ENCODE measurements at places on chromosomes 4 and X. TPM values are rescaled to one million over a fixed set of nuclear protein-coding genes. Genes with fewer than 3 reads are reported as not detected.

INTU gene
- not detected for polyA plus RNA-seq

GRCh38 chr4:7472442-7473013, 37.8 kb upstream of the PSAPL1 start:
- no peaks in the 10 kb centered on the region for H3K36me3 ChIP-seq
- no peak overlapping the region for H3K4me3 ChIP-seq
- H3K27me3 ChIP-seq = no peaks in the 10 kb centered on the region
- H3K27ac ChIP-seq = no peak overlapping the region
- no peaks in the 10 kb centered on the region for H3K4me1 ChIP-seq
- no peak for DNase-seq

DNA sequence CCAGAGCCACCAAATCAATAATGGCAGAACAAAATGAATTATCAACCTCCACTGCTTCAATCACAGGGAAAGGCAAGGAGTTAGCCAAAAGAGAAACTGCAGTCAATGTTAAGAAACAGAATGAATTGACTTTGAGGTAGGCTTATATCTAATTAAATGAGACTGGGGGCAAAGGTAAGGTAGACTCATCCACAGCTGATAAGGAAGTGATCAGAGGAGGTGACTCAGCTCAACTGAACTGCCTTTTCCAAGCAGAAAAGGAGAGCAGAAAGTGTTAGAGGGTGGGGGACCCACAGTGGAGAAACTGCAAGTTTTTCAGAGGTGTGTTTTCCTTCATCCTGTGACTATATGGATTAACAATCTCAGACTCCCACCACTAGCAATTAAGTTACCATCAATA, 345.8 kb upstream of the PPARGC1A start:
- no peaks in the 10 kb centered on the region for H3K36me3 ChIP-seq
- no peak overlapping the region for H3K27ac ChIP-seq
- no peak for DNase-seq
- H3K27me3 ChIP-seq = no peaks in the 10 kb centered on the region
- no peaks in the 10 kb centered on the region for H3K4me1 ChIP-seq

GRCh38 chrX:107576841-107577240, 51.5 kb upstream of the PRPS1 start:
- H3K36me3 ChIP-seq = no peaks in the 10 kb centered on the region
- no peak overlapping the region for H3K27ac ChIP-seq
- no peak for DNase-seq
- no peaks in the 10 kb centered on the region for H3K4me1 ChIP-seq

DNA sequence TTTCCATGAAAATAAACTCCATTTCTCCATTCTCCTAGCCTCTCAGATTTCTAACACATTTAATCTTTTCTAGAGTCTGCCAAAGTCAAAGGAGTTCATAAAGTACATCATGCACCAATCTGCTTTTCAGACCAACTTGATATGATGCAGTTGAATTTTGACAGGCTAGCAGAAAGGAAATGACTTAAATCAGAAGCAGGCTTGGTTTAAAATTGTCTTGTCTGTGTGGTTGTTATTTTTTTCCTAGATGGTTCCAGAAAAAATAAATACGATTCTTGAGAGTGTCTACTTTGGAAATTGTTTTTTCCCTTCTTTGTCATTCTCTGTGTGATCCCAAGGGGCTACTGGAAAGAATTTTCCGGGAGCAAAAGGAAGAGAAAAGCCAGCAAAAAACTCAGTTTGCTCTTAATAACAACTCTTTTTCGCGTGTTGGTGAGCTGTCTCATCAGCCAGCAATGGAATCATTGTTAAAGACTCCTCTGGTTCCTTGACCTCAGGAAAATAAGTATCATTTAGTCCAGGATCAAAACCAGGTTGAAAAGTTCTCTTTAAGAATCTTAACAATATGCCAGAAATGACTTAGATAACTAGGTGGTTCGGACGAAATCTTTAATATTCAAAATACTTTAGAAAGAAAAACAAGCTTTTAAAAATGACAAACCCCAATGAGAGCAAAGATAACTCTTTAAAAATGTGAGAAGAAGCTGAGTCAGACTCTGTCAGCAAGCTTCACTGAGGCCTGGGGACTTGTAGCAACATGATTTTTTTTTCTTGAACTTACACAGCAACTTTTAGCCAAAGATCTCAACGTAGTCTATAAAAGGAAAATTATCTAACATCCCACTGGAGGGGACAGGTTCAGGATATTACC, 49.7 kb upstream of the GAB1 start:
- no peak overlapping the region for H3K27ac ChIP-seq
- no peaks in the 10 kb centered on the region for H3K4me1 ChIP-seq
- no peak for DNase-seq
- H3K27me3 ChIP-seq = no peaks in the 10 kb centered on the region

- H3K4me3 ChIP-seq = no peak overlapping the region
- H3K36me3 ChIP-seq = no peaks in the 10 kb centered on the region
- H3K4me1 ChIP-seq = no peaks in the 10 kb centered on the region
- H3K27ac ChIP-seq = no peak overlapping the region
- no peaks in the 10 kb centered on the region for H3K27me3 ChIP-seq
These were observed 9.0 kb downstream of the TCEAL3 start for GRCh38 chrX:103616676-103617186.

Measured in GM12878 (cell line).